ENCODE measurements at places on chromosomes 12 and 14.

GRCh38 chr14:90062127-90062794, 467 bp downstream of the KCNK13 start:
- H3K4me1 ChIP-seq = peaks cover 31% of the 10 kb centered on the region
- H3K36me3 ChIP-seq = no peaks in the 10 kb centered on the region
- peaks cover 17% of the 10 kb centered on the region for H3K27me3 ChIP-seq
- H3K27ac ChIP-seq = no peak overlapping the region

DNA sequence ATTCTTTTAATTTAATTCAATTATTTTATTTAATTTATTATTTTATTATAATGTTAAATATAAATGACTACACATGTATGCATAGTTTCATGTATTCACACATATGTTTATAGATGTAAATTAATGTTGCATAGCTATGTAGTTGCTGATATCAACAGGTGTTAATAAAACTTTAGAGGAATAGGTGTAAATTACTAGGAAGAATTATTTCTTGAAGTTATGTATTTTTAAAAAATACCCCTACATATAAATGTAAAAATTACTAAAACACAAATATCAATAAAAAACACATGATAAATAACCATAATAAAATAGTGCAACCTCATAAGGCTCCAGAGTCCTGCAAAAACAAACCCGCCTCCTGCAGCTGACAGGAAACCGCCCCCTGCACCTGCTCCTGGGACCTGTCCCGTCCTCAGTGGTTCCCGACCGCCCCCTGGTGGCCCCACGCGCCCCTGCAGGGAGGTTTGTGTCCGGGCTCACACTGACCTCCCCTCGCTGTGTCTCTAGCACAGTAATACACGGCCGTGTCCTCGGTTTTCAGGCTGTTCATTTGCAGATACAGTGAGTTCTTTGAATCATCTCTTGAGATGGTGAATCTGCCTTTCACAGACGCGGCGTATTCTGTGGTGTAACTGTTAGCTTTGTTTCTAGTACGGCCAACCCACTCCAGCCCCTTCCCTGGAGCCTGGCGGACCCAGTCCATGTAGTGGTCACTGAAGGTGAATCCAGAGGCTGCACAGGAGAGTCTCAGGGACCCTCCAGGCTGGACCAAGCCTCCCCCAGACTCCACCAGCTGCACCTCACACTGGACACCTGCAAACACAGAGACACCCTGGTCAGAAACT, 1264.0 kb downstream of the TMEM121 start:
- no peaks in the 10 kb centered on the region for H3K27me3 ChIP-seq
- H3K4me3 ChIP-seq = no peak overlapping the region
- no peak overlapping the region for H3K27ac ChIP-seq
- H3K4me1 ChIP-seq = no peaks in the 10 kb centered on the region
- H3K36me3 ChIP-seq = no peaks in the 10 kb centered on the region
- no peak for DNase-seq

- no peak overlapping the region for H3K4me3 ChIP-seq
- H3K36me3 ChIP-seq = no peaks in the 10 kb centered on the region
- H3K27me3 ChIP-seq = no peaks in the 10 kb centered on the region
Measured at GRCh38 chr12:5012337-5012736, 31.3 kb upstream of the KCNA5 start.

DNA sequence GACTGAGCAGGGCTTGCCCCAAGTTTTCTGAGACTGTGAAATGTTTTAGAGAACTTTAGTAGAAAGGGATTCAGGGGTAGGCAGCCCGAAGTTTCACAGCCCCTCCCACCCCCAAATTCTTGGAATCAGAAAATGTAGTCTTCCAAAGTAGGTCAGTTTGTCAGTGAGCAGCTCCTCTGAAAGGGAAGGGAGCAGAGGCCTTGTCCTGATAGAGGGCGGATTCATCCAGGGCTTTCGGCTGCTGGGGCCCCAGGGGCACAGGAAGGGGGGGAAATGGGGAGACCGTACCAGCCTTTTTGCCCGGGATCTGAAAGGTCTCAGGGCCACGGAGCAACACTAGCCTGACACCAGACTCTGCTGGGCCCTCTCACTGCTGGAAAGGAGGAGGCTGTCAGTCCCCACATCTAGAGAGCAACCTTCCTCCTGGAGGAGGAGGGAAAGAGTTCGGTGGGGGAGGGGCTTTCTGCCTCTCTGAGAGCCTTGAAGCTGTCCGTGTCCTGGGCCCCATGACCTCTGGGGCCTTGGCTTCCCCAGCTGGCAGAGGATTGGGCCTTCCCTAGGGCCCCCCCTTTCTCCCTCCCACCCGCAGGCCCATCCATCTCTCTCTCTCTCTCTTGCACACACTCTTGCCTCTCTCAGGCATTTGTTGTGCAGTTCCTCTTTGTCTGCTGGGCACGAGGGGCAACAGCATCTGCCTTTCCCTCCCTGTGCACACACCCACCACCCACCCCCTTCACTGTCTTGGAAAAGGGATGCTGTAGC, at the start of gene IKZF4:
TSS of gene IKZF4 (plus strand) at position 621 of the 762 bp plus-strand sequence. CDS start 451 bp downstream, outside the sequence.
- H3K27me3 ChIP-seq = no peaks in the 10 kb centered on the region
- H3K4me3 ChIP-seq = peak within 1 kb of the TSS; percentile 25
- no peak for DNase-seq
- peak within 1 kb of the TSS; percentile 48 for H3K27ac ChIP-seq
- H3K4me1 ChIP-seq = no peaks in the 10 kb centered on the region
- peaks cover 5% of the 10 kb centered on the region for H3K36me3 ChIP-seq

Measured in right atrium auricular region (tissue), 2 donors.